ENCODE measurements at places on chromosomes 6 and 20.

- DNase-seq, result no peak
Measured at GRCh38 chr20:53133628-53134027, 161.5 kb downstream of the TSHZ2 start.

DNA sequence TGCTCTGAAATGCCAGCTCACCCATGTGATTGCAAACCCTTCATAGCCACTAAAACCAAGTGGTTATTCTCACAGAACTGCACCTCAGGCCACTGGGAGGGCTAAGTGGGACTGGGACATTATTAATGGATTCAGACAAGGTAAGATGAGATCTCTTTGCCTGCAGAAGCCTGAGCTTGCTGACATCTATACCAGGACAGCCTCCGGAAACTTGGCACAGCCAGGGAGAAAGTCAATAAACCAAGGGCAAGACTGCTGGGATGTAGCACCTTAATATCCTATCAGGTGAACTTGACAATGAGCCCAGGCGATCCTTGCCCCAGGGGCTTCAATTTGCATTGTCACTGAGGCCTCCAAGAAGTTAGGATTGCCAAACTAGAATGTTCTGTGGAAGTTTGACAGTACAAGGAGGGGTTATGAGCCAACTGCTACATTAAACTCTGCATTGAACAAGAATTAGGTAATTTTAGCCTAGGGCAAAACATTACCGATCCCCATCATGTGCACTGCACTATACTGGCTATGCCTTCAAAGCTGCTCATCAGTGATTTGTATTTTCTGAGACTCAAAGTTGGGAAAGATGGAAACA is 60.1 kb upstream of the RALGAPA2 start:
- no peak for DNase-seq

DNA sequence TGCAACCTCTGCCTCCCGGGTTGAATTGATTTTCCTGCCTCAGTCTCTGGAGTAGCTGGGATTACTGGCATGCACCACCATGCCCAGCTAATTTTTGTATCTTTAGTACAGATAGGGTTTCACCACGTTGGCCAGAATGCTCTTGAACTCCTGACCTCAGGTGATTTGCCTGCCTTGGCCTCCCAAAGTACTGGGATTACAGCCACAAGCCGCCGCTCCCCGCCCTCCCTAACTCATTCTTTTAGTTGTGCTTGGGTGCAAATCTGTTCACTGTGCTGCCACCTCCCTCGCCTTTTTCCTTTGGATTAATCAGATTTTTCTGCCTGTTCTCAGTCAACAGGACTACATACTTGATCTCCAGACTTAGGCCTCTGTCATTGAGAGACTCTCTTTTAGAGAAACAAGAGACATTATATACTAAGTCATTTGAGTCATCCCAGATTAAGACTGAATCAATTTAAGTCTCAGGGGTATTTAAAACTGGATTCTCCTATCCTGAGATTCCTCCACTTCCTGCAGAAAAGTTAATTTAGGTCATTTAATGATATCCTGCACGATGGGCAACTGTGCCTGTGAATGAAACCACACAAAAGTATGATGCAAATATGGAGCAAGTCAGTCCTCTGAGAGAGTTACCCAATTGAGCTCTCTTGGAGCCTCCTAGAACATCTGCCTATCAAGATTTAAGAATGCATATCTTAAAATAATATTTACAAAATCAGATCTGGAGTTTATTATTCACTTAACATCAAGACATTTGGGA is 136.1 kb upstream of the THEMIS start:
- DNase-seq, result no peak

DNA sequence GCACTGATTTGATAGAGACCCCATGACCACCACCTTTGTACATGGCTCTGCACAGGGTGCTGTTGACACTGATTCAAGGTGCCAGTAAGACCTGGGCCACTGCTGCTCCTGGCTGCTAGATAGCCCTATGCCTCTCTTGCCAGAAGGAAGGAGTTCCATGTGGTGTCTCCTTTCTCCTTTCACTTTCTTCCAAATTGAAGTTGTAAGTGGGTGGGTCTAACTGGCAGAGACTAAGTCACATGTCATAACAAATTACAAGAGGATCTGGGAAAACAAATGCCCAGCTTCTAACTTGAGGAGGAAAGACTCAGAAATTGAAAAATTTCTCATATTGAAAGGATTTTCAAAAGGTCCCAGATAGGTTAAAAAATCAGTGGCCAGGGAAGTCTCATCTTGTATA is 116.8 kb downstream of the TFAP2B start:
- DNase-seq, result no peak

DNA sequence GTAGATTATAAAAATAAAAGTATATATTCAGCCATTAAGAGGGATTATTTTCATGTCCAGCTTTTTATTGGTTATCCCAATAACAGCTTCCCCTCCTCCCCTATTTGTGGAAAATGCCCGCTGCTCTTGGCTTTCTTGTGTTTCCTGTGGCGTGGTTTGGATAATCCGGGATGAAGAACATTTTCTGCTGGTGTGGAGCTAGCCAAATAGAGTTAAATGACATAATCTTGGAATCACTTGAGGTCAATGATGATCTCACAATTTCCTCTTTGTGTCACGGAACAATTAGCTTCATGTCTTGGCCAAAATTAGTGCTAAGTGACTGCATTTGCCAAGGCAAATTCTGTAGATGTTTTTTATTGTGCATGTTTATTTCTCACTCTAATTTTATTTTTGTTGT is 394.0 kb downstream of the LAMA2 start:
- DNase-seq, result no peak

DNA sequence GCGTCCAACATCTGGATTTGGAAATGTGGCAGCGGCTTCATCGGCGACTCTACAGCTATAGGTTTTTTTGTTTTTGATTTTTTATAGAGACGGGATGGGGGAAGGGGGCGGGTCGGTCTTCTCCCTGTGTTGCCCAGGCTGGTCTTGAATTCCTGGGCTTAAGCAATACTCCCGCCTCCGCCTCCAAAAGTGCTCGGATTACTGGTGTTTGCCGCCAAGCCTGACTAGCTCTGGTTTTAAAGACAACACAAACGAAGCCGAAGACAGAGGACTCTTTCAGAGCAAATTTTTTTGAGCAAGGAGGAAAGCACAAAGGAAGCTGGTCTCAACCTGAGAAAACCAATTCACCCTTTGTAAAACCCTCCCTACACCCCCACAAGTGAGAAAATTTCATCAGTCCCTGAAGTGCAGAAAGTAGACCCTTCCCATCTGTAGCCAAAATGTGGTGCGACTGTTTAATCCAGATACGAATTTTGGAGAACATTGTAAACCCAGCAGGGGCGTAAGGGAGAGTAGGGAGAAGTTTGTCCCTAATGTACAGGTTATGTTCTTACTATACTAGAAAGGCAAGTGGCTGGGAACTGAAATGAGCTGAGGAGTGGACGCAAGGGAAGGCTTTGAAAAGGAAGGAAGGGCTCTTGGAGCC is 185.9 kb downstream of the TRIM27 start:
- DNase-seq, result no peak

DNA sequence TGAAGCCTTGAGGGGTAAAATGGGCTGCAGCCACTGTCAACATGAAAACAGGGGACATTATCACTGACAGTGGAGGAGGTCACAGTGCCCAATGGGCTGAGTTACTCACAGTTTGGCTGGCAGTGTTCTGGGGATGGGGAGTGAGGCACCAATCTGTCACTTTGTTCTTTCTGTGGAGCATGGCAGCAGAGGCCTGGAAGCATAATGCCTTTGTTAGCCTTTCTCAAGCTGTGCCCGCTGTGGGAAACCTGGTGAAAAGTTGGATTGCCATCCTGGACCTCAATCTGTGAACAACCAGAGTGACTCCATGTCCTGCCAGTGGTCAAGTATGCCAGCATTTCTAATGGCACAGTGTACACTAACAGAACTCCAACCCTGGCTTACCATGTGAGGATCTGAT is 143.6 kb downstream of the OR2B2 start:
- no peak for DNase-seq

GRCh38 chr6:82025271-82025670 is 222.3 kb downstream of the IBTK start:
- no peak for DNase-seq

DNA sequence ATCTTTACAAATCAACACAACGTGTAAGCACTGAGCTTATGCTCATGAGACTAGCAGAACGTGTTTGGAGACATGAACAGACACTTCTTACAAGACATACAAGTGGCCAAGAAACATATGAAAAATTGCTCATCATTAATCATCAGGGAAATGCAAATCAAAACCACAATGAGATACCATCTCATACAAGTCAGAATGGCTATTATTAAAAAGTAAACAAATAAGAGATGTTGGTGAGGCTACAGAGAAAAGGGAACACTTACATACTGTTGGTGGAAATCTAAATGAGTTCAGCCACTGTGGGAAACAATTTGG is 327.9 kb upstream of the SOX4 start:
- no peak for DNase-seq

GRCh38 chr6:35328108-35328723 is 14.1 kb upstream of the PPARD start:
- DNase-seq, result no peak

DNA sequence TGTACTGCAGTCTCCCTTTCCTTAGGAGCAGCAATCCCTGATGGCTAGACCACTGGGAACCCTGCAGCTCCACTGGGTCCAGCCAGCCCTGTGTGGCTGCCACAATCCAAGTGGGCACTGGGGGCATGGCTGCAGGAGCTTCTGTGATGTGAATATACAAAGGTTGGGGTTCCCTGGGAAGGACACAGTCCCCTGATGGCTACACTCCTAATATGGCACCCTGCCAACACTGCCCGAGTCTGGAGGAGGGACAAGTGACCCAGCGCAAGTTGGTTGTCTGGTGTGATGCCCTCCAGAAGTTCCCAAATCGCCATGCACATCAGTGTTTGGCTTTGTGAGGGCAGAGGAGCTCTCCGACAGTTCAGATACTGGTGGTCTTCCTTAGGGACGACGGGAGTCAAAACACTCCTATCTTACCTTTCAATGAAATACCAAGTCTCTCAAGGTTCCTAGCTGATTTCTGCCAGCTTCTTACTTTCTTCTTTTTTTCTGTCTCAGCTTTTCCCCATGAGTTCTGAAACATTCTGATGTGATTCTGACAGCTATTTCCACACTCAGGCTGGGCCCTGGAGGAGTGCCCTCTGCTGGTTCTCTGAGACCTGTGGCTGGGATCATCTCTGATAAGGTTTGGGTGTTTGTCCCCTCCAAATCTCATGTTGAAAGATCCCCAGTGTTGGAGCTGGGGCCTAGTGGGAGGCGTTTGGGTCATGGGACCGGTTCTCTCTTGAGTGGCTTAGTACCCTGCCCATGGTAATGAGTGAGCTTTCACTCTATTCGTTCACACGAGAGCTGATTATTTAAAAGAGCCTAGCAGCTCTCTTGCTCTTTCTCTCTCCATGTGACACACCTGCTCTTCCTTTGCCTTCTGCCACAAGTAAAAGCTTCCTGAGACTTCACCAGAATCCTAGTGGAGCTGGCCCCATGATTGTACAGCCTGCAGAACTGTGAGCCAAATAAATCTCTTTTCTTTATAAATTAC is 15.5 kb upstream of the ZFP57 start:
- DNase-seq, result no peak

- no peak for DNase-seq
Measured at GRCh38 chr6:135212020-135212806, 31.1 kb downstream of the MYB start.

- DNase-seq, result no peak
Measured at GRCh38 chr6:128487746-128488145, 32.7 kb downstream of the PTPRK start.

- DNase-seq, result no peak
Measured at GRCh38 chr6:109059571-109060021, 35.0 kb downstream of the SESN1 start.

GRCh38 chr6:130134582-130134981 is 88.2 kb downstream of the SAMD3 start:
- DNase-seq, result no peak

DNA sequence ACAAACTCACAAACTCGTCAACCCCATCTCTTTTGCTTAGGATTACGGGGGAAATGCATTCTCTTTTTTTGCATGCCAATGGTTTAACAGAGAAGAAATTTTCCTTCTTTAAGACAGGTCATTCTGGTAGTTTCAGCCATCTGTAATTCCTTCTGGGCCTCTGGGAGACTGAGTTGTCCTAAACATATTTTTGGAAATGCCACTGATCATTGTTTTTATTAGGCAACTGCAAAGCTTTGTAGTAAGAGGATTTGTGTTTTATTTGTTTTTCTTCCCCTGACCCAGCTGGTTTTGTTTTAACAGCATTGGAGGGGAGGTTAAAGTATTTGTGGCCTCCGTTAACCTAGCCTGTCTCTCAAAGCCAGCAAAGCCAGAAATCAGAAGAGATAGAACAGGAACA is 73.1 kb upstream of the ISM1 start:
- no peak for DNase-seq

DNA sequence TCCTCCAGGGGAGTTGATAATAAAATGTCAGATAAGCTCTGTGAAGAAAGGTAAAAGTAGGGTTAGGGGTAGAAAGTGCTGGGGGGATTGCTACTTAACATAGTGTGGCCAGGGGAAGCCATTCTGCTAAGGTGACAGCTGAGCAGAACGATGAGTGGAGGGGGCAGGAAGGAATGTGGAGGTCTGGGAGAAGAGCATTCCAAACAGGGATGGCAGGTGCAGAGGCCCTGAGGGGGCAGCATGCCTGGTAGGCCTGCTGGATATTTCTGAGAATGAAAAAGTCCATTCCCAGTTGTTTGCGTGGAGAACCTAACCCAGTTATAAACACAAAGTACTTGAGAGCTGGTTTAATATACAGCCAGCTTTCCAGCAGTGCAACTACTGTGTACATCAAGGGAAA is 9.3 kb downstream of the GFRA4 start:
- DNase-seq, result no peak

DNA sequence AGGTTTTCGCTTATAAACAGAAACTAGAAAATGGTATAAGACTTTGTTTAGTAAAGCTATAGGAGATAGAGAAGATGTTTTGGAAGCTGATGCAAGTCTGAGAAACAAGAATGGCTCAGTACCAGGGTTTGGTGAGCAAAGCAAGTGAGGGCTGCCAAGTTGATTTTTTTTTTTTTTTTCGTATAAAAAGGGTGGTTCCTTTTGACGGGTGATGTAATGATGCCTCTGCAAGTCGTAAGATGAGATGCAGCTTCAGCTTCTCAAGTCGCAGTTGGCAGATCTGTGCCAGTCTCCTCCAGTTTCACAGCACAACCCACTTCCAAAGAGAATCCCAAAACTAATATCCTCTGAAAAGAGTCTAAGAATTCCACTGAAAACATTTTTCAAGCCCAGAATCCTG is 252.8 kb upstream of the CDH4 start:
- no peak for DNase-seq
